ENCODE measurements at places on chromosomes 11 and 22. TPM values are rescaled to one million over a fixed set of nuclear protein-coding genes. Genes with fewer than 3 reads are reported as not detected.
A peak's percentile ranks its signal among the peaks of the same experiment; 100 is the strongest.

Gene MRGPRE
- not detected for total RNA-seq

GRCh38 chr11:72725724-72726028 is 26.5 kb downstream of the ARAP1 start:
- peaks cover 9% of the 10 kb centered on the region for H3K36me3 ChIP-seq
- DNase-seq, result no peak
- no peaks in the 10 kb centered on the region for H3K27me3 ChIP-seq
- H3K27ac ChIP-seq, result peak overlapping the region; percentile 80

GRCh38 chr11:64206457-64207255 is at the start of gene FERMT3:
TSS of gene FERMT3 (plus strand) at chr11:64206721. CDS start at chr11:64207365, 644 bp downstream.
- H3K36me3 ChIP-seq, result peaks cover 79% of the 10 kb centered on the region
- H3K27ac ChIP-seq, result peak within 1 kb of the TSS; percentile 94

GRCh38 chr22:45640941-45641621 is 30.6 kb upstream of the ATXN10 start:
- no peak overlapping the region for H3K4me3 ChIP-seq
- no peak for DNase-seq
- H3K27ac ChIP-seq, result no peak overlapping the region
- no peaks in the 10 kb centered on the region for H3K36me3 ChIP-seq
- H3K4me1 ChIP-seq, result peaks cover 41% of the 10 kb centered on the region

- H3K4me3 ChIP-seq, result no peak overlapping the region
- H3K27me3 ChIP-seq, result no peaks in the 10 kb centered on the region
- DNase-seq, result no peak
- H3K27ac ChIP-seq, result no peak overlapping the region
- peaks cover 48% of the 10 kb centered on the region for H3K36me3 ChIP-seq
Observed at GRCh38 chr11:74937696-74938475, 11.0 kb downstream of the XRRA1 start.

GRCh38 chr11:971731-972365 is 46.2 kb downstream of the AP2A2 start:
- no peaks in the 10 kb centered on the region for H3K27me3 ChIP-seq
- H3K4me1 ChIP-seq, result peaks cover 41% of the 10 kb centered on the region
- peaks cover 26% of the 10 kb centered on the region for H3K36me3 ChIP-seq

GRCh38 chr11:64000026-64000739 is 13.9 kb downstream of the OTUB1 start:
- DNase-seq, result peak; percentile 76
- peaks cover 21% of the 10 kb centered on the region for H3K36me3 ChIP-seq
- no peaks in the 10 kb centered on the region for H3K27me3 ChIP-seq
- H3K27ac ChIP-seq, result no peak overlapping the region
- H3K4me1 ChIP-seq, result peaks cover 26% of the 10 kb centered on the region

Gene OR10G4
- total RNA-seq, result not detected

DNA sequence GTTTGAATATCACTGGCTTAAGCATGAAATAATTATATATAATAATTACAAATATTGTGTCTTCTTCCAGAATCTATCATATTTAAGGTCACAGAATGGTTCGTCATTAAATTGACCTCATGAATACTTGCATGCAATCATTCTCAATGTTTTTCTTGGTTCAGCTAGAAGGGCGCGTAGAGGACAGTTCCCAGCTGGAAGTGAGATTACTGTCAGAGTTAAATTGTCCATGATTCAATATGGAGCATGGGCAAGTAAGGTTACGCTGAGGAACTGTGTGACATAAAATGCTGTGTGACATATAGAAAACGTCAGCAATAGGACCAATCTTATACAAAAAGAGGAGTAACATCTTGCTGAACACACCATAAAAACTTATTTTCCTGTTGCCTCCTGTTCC is 2423.5 kb upstream of the RAG2 start:
- no peaks in the 10 kb centered on the region for H3K4me1 ChIP-seq
- no peak overlapping the region for H3K27ac ChIP-seq
- no peaks in the 10 kb centered on the region for H3K27me3 ChIP-seq
- H3K36me3 ChIP-seq, result no peaks in the 10 kb centered on the region

GRCh38 chr11:128086794-128087193 is 500.6 kb downstream of the ETS1 start:
- H3K27ac ChIP-seq, result no peak overlapping the region
- no peak overlapping the region for H3K4me3 ChIP-seq
- peaks cover 12% of the 10 kb centered on the region for H3K36me3 ChIP-seq
- H3K4me1 ChIP-seq, result no peaks in the 10 kb centered on the region

DNA sequence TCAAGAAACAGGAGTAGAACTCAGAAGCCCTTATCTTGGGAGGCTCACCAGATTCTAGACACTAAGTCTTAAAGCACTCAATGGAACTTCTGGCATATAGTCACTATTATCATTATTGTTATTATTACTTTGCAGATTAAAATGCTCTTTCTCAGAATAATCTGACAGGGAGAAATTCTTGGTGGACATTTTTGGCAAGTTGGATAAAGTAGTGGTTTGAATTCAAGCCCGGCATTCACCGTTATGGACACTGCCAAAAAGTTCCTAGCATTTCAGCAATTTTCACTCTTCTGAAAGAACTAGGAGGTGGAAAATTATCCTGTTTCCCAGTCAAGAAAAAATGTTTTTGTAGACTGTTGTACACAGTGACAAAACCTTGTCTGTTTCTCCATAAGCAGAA is 179.6 kb upstream of the ISX start:
- DNase-seq, result no peak
- no peak overlapping the region for H3K27ac ChIP-seq
- no peak overlapping the region for H3K4me3 ChIP-seq
- no peaks in the 10 kb centered on the region for H3K36me3 ChIP-seq

Gene HBG1
- not detected for total RNA-seq

- H3K36me3 ChIP-seq, result no peaks in the 10 kb centered on the region
- H3K27me3 ChIP-seq, result no peaks in the 10 kb centered on the region
- no peak overlapping the region for H3K27ac ChIP-seq
- no peak overlapping the region for H3K4me3 ChIP-seq
- no peaks in the 10 kb centered on the region for H3K4me1 ChIP-seq
Observed at GRCh38 chr11:80084608-80085007, 643.8 kb upstream of the TENM4 start.

DNA sequence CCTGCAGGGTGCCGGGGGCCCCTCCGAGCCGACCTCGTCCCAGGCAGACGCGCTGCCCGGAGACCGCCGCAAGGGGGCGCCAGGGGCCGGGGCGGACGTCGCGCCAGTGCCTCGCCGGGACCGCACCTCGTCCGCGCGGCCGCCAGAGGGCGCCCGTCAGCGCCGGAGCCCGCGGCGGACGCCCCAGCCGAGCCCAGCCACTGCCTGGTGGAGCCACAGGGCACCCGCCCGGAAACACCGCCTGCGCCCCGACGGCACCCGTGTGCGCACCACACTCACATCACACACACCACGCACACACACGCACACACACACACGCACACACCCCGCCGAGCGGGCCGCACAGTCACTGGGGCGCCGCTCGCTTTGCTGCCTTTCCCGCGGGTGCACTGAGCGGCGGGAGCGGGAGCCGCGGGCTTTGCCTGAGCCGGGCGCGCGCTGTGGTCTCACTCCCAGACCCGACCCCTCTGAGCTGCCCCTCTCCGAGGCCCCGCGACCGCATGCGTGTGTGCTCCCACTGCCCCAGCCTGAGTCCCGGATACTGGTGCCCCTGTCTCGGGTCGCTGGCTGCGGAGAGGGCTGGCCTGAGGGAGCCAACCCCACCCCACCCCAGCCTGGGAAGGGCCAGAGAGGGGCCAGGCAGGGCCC is 449.3 kb downstream of the OPCML start:
- H3K36me3 ChIP-seq, result no peaks in the 10 kb centered on the region
- H3K27ac ChIP-seq, result no peak overlapping the region
- H3K4me1 ChIP-seq, result no peaks in the 10 kb centered on the region

GRCh38 chr11:77704029-77704428 is 66.4 kb upstream of the CLNS1A start:
- no peaks in the 10 kb centered on the region for H3K27me3 ChIP-seq
- H3K36me3 ChIP-seq, result peaks cover 23% of the 10 kb centered on the region
- no peak for DNase-seq
- H3K27ac ChIP-seq, result no peak overlapping the region

DNA sequence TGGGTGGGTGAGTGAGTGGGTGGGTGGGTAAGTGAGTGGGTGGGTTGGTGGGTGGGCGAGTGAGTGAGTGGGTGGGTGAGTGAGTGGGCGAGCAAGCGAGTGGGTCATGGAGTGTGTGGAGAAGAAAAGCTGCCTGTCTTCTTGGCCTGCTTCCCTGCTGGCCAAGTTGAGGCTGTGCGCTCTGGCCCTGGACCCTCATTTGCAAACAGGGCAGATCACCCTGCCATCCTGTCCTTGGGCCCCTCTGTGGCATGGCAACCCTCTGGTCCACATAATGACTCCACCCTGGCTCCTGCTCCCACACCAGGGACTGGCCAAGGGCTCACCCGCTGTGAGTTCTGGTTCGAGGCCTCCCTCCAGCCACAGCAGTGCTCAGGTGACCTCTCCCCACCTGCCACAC is 35.1 kb downstream of the CAPN1 start:
- H3K36me3 ChIP-seq, result peaks cover 3% of the 10 kb centered on the region
- H3K27ac ChIP-seq, result no peak overlapping the region
- peak; percentile 17 for DNase-seq
- no peak overlapping the region for H3K4me3 ChIP-seq
- peaks cover 5% of the 10 kb centered on the region for H3K27me3 ChIP-seq

DNA sequence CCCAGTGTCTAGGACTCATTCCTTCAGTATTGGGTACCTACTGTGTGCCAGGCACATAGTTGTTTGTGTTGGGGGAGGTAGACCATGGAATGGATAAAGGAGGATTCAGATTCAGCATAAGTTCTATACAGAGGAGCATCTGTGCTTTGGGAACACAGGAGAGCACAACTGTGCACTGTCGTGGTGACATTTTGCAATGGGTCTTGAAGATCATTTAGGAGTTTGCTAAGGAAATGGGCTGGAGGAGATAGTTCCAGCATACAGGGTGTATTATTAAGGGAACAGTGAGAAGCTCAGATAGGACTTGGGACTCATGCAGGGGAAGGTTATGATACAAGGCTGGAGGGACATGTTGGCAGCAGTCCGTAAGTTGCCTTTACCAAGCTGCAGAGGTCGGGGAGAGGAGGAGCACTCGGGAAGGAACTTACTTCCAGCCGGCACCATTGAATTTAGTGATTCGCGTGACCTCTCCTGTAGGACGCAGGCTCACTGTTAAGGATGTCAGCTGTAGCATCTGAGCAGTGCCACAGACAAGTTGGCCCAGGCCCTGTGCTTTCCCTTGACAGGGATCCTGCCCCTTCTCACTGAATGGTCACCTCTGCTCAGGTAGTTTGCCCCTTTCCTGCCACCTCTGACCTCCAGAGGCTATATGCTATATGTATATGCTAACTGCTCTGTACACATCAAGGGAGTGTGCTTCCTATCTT is 25.6 kb downstream of the TREH start:
- H3K27me3 ChIP-seq, result no peaks in the 10 kb centered on the region
- DNase-seq, result no peak
- H3K4me1 ChIP-seq, result peaks cover 9% of the 10 kb centered on the region

Gene TIMP3
- total RNA-seq, result not detected

- H3K4me3 ChIP-seq, result no peak overlapping the region
- no peaks in the 10 kb centered on the region for H3K36me3 ChIP-seq
- H3K4me1 ChIP-seq, result no peaks in the 10 kb centered on the region
- H3K27me3 ChIP-seq, result no peaks in the 10 kb centered on the region
- no peak overlapping the region for H3K27ac ChIP-seq
Observed at GRCh38 chr11:127362754-127363308, 362.3 kb upstream of the KIRREL3 start.

GRCh38 chr22:48825802-48826520 is 1001.7 kb downstream of the BRD1 start:
- H3K4me1 ChIP-seq, result no peaks in the 10 kb centered on the region
- no peaks in the 10 kb centered on the region for H3K36me3 ChIP-seq
- no peak overlapping the region for H3K4me3 ChIP-seq
- no peak overlapping the region for H3K27ac ChIP-seq

DNA sequence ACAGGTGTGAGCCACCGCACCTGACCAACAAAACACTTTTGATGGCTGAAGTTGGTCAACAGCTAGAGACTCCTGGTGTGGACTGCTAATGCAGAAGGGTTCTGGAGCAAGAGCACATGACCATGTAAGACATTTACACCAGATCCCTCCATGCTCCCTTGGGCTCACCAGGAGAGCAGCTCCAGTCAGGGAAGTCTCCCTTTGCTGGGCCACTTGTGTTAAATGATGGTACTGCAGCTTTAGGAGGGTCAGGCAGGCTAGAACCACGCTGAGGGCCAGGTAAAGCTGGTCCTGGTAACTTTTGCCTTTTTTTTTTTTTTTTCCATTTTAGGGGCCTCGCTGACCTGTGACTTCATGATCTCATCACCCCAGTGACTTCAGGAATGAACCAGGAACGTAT is 146.4 kb downstream of the FBXO7 start:
- no peaks in the 10 kb centered on the region for H3K36me3 ChIP-seq
- DNase-seq, result no peak
- peaks cover 2% of the 10 kb centered on the region for H3K27me3 ChIP-seq
- no peak overlapping the region for H3K4me3 ChIP-seq
- H3K27ac ChIP-seq, result no peak overlapping the region

Data from activated CD8-positive, alpha-beta T cell treated with anti-CD3 and anti-CD28 coated beads, Interleukin-2, amount 10 ng/mL, durations not matched to agents 7 days and 5 days (primary cell).